Activated CD8-positive, alpha-beta memory T cell treated with anti-CD3 and anti-CD28 coated beads, Interleukin-2, amount 10 ng/mL, durations not matched to agents 7 days and 5 days (primary cell): ENCODE measurements at places on chromosomes 7 and 10.

- no peak for DNase-seq
Measured at GRCh38 chr7:119436882-119437281, 836.1 kb upstream of the KCND2 start.

GRCh38 chr10:62045765-62046521 is 144.4 kb downstream of the ARID5B start:
- no peak for DNase-seq

- DNase-seq: no peak
Measured at GRCh38 chr7:67422601-67423000, 426.0 kb downstream of the TYW1 start.

- DNase-seq: no peak
Measured at GRCh38 chr7:145845345-145845744, 271.3 kb upstream of the CNTNAP2 start.
